Anterior cingulate cortex (tissue), 58 donors: ENCODE measurements at places on chromosomes 6 and 20.

GRCh38 chr6:3712827-3713665 lies 38.5 kb downstream of the PXDC1 start:
- DNase-seq, result no peak

- no peak for DNase-seq
Observed at GRCh38 chr20:25470045-25470444, 62.6 kb downstream of the GINS1 start.

DNA sequence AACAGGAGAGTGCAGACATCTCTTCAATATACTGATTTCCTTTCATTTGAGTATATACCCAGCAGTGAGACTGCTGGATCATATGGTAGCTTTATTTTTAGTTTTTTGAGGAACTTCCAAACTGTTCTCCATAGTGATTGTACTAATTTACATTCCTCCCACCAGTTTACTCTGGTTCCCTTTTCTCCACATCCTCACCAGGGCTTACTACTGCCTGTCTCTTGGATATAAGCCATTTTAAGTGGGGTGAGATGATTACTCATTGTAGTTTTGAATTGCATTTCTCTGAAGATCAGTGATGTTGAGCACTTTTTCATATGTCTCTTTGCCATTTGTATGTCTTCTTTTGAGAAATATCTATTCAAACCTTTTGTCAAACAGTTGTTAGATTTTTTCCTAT lies 64.9 kb upstream of the HMGCLL1 start:
- DNase-seq, result no peak

DNA sequence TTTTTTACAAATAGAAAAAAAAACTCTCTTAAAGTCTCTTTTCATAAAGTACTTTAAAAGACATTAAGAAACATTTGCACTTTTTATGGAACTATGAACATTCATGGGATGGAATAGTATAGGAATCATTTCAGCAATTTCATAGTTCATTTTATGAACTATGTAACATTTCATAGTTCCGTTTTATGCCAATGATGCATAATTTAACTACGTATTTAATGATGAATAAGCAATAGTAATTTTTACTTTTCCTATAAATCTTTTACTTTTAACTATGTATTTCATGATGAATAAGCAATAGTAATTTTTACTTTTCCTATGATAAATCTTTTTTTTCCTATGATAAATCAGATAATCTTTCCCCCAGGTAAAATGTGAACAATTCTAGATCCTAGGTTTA lies 47.7 kb downstream of the FAM184A start:
- DNase-seq, result no peak

- no peak for DNase-seq
Observed at GRCh38 chr6:57013521-57013926, 33.0 kb upstream of the KIAA1586 start.

DNA sequence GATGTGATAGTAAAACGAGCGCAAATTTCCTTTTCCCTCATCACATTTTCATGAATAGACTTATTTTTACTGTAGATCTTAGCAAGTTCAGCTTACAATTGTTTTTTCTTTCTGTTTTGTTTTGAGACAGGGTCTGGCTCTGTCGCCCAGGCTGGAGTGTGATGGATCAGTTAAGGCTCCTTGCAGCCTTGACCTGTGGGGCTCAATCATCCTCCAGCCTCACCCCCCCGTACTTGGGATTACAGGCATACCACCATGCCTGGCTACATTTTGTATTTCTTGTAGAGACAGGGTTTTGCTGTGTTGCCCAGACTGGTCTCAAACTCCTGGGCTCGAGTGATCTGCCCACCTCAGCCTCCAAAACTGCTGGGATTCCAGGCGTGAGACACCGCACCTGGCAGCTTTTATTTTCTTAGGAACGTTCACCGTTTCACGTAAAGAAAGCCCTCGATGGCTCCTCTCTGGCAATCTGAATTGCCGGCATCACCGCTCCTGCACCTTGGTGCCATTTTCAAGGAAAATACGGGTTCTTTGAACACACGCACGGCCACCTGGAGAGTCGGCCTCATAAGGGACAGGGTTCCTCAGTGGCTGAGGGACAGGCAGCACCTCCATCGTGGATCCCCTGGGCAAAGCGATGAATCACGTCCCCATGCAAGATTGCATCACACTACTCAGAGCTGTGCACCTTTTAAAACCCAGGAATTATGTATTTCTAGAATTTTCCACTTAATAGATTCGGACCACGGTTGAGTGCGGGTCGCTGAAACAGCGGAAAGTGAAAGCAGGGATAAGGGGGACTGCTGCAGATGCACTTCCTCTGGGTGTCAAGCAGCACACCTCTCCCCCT lies 78.7 kb downstream of the IRF4 start:
- DNase-seq, result no peak

DNA sequence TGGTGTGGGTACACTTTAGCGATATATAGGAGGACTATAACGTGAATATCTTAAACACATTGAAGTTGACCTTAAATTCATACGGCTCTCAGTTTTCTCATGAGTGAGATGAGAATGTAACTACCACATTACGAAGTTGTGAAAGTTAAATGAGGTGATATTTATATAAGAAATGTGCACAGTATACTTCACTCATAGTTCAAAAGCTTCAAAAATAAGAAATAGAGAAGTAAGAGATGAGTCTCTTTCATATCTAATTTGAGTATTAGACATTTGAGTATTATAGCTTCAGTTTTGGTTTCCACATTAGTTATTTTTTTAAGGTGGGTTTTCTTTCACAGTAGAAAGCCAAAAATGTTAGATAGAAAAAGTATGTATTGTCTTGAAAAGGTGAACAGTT lies 183.3 kb downstream of the NKAIN2 start:
- no peak for DNase-seq

GRCh38 chr6:139003751-139004150 lies 15.7 kb upstream of the REPS1 start:
- no peak for DNase-seq

GRCh38 chr6:170260686-170261085 lies 30.2 kb downstream of the DLL1 start:
- DNase-seq, result no peak

DNA sequence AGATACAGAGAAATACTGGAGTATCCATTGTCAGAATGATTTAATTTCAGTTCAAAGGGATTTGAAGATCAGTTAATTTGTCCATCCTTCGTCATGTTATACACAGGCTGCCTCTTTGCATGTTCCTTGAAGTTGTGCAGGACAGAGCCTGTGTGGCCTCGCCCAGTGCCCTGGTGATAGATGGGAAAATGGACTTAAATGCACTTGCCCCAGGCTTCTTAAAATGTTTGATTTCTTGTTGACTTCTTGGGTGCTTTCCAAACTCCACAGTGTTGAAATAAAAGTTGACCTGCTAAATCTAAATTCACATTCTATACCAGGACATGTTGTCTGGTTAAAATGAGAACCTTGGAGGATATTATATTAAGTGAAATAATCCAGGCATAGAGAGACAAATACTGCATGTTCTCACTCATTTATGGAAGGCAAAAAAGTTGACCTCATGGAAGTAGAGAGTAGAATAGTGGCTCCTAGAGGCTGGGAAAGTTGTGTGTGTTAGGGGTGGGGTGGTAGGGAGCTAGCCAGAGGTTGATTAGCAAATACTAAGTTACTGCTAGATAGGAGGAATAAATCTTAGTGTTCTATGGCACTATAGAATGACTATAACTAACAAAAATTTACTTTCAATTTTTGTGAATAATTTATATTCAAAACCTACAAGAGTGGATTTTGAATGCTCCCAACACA lies 25.3 kb downstream of the MARCKS start:
- no peak for DNase-seq

DNA sequence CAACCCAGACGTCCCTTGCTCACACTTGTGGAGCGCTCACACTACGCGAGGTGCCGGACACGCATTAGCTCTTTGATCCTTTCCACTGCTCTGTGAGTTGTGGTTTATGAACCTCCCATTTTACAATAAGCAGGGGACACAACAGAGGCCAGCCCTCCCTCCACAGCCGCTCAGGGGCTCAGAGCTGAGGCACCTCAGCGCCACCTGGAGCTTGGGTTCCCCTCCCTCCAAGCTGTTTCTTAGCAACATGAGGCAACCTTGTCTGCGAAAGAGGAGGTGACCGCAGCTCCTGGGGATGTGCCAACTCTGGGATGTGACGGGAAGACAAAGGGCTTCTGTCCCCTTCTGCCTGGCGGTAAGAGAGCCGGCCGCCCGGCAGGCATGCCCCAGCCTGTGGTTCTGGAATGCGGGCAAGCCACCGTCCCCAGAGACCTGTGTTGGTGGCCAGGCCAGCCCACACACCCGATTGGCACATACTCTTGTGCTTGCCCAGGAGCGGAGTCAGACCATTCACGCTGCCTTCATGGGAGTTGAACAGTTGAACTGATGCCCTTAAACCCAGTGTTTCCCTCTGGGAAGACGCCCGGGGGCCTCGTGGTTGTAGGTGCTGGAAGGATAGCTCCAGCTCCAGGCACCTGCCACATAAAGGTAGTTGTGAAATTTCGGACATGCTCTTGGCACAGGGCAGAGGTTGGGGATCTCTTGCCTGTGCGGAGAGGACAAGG lies 44.5 kb downstream of the RBM38 start:
- DNase-seq, result peak; percentile 61

DNA sequence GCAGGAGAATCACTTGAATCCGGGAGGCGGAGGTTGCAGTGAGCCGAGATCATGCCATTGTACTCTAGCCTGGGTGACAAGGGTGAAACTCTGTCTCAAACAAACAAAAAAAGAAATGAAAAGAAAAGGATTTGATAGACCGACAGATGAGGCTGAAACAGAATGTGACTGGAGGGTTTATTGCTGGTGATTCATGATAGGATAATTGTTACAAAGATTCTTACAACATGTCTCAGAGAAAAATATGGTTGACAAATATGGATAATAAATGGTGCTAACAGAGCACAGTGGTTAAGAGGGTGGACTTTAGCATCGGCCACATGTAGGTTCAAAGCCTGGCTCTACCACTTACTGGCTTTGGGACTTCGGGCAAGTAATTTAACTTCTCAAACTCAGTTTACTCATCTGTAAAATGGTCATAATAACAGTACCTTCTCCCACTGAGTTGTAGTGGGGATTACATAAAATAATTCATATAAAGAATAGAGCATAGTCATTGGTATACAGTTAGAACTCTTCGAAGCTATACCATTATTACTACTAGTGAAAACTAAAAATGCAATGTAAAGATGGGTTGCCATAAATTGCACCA lies 131.9 kb downstream of the MAP3K7 start:
- DNase-seq, result no peak

- DNase-seq, result no peak
Observed at GRCh38 chr6:16670183-16670582, 91.1 kb downstream of the ATXN1 start.

DNA sequence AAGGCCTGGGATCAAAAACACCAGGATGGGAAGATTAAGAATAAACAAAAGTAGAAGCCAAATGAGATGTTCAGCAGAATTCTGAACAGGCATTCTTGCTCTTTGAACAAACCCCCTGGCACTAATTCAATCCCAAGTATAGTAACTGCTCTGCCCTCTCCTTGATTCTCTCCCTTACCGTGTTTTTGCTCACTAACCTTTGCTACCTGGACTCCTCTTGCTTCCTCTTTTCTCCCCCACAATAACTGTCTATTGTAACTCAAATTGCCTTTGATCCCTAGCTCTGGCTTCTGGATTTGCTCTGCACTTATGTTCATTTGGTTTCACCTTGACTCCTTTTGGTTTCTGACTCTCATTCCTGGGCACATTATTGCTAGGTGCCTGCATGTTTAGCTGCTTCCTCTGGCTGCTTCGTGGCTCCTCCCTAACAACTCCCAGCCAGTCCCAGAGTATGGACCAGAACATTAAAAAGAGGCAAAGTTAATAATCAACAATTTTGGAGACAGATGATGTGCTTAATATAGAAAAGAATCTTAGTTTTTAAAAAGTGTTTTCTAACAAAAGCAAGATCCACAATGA lies 65.4 kb upstream of the PHIP start:
- no peak for DNase-seq

DNA sequence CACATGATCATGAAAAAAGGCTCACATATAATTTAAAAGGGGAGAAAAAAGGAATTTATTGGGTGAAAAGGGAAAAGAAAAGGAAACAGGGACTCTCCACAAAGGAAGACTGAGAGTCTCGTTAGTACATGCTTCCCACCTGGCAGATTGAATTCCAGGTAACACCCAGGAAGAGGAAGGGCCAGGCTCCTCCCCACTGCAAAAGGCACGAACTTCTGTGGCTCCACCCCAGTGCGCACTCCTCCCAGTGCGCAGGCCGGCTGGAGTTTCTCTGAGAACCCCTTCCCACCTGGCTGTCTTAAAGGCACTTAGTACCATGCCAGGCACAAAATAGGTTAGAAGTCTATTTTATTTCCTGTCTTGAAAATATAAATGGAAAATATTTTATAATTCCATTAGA lies 129.8 kb downstream of the COL12A1 start:
- no peak for DNase-seq

DNA sequence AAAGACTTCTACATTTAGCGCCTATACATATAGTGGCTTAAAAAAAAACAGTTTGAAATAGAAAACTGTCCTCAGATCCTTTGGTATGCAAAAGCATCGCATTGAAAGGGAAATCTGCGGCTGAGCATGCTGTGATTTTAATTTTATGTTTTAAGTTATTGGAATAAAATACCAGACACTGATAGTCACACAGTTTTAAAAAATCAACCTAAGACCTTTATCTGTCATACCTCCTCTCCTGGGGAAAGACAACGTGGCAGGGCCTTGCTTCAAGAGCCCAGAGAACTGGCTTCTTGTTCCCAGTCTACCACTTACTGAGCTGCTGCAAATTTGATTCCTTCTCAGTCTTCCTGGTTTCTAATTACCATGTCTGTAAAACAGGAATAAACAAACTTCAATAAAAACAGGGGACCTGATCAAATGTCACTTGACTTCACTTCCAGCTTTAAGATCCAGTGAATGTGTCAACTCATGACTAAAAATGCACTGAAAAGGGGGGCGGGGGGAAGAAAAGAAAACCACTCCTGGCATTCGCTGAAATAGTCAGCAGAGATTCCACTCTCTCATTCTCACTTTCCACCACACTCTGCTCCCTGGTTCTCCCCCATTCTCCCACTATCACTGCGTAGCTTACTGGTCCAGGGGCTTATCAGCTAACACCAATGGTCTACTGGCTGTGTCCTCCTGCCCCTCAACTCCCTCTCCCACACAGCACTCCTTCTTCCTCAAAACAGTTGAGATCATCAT lies 494.7 kb upstream of the MARCKS start:
- DNase-seq, result no peak

GRCh38 chr6:105024803-105025202 lies 67.9 kb downstream of the LIN28B start:
- no peak for DNase-seq
